Activated B cell treated with CpG ODN at 0.5 μM for 24 hours (primary cell): ENCODE measurements at places on chromosomes 12 and 14. TPM values are rescaled to one million over a fixed set of nuclear protein-coding genes. Genes with fewer than 3 reads are reported as not detected.

- H3K4me1 ChIP-seq: no peaks in the 10 kb centered on the region
- H3K4me3 ChIP-seq: no peak overlapping the region
- H3K27ac ChIP-seq: no peak overlapping the region
- no peaks in the 10 kb centered on the region for H3K27me3 ChIP-seq
- H3K36me3 ChIP-seq: no peaks in the 10 kb centered on the region
Observed at GRCh38 chr12:43309959-43310358, 242.0 kb downstream of the ADAMTS20 start.

GRCh38 chr14:21334202-21334906 is 49.5 kb downstream of the SUPT16H start:
- no peaks in the 10 kb centered on the region for H3K27me3 ChIP-seq
- no peaks in the 10 kb centered on the region for H3K36me3 ChIP-seq
- no peak overlapping the region for H3K4me3 ChIP-seq
- no peak for DNase-seq

DNA sequence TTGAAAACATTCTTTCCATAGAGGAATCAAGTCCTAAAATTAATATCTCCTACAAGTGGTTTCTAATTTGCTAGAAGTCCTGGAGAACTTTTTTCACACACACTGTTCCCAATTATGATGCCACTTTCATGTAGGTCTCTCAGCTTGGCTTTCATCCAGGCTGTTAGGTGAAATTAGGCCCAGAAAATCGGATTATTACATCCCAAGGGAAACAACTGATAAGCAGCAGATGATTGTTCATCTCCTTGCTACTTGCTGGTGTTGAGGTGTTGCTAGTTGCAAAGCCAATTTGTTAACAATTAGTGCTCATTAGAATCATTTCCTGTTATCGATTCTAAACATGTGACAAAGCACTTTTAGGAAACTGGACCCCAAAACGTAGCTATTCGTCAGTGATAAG is 248.0 kb downstream of the PDZRN4 start:
- no peaks in the 10 kb centered on the region for H3K36me3 ChIP-seq
- H3K27ac ChIP-seq: no peak overlapping the region
- no peak for DNase-seq
- H3K27me3 ChIP-seq: no peaks in the 10 kb centered on the region
- H3K4me1 ChIP-seq: no peaks in the 10 kb centered on the region
- H3K4me3 ChIP-seq: no peak overlapping the region

DNA sequence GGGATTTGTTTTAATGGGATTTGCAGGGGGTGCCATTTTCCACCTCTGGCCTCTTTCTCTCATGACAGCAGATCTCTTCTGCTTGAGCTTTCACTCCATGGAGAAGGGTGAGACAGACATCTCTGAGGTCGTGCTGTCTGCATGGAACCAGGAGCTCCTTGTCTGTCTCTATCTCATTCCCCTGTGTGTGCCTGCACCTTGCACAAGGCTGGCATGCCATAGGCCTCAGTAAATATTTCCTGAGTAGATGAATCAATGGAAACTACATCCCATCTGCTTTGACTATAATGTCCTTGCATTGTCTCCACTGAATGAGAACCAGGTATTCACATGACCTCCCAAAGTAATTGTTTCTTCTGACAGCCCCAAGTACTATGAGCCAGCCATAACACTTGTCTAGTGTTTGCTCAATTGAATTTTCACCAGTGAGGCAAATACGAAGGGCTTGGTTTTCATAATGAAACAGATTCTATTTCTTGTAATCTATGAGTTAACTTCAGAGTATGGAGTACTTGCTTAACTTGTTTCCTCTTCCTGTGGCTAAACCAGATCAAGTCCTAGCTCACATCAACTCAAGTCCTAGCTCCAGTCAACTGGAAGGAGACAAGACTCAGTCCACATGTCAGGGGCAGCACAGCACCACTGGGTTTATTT is 32.3 kb downstream of the KCNK13 start:
- DNase-seq: no peak
- H3K36me3 ChIP-seq: no peaks in the 10 kb centered on the region
- no peaks in the 10 kb centered on the region for H3K4me1 ChIP-seq
- peaks cover 21% of the 10 kb centered on the region for H3K27me3 ChIP-seq

Gene KRT2
- not detected in 2 replicates for total RNA-seq

Gene DHRS2
- total RNA-seq: not detected in 2 replicates

Gene GOLT1B
- 23.6 and 25.9 TPM in 2 replicates for total RNA-seq

Gene CLEC14A
- not detected in 2 replicates for total RNA-seq

Gene LGR5
- total RNA-seq: not detected in 2 replicates

Gene TMPRSS12
- not detected in 2 replicates for total RNA-seq

Gene HOXC9
- total RNA-seq: not detected in 2 replicates

Gene MYBPC1
- not detected in 2 replicates for total RNA-seq

Gene LRRC10
- not detected in 2 replicates for total RNA-seq

Gene SPIC
- 0.27 and 0.37 TPM in 2 replicates for total RNA-seq
